ENCODE measurements at places on chromosomes 1 and 21.

- no peak for DNase-seq
Observed at GRCh38 chr1:975896-976683, 5.8 kb downstream of the PERM1 start.

- DNase-seq: peak; percentile 70
Observed at GRCh38 chr21:32562426-32562825, 22.9 kb downstream of the TCP10L start.

DNA sequence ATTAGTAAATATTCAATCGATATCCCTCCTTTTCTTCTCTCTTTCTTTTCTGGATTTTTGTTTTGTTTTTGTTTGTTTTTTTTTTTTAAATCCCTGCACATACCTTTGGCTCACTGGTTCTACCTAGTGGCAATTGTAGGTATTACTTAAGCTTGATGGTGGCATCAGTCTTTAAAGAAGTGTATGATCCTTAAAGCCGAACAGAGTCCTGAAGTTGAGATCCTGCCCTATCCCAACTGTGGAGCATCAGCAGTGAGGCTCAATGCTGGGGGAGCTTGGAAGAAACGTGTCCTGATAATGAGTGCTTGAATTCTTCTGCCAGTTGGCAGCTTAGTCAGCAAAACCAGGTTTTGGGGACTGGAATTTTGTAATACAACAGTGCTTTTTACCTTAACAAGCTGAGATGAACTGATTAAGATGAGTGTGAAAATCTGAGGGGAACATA is 60.8 kb downstream of the FASLG start:
- DNase-seq: peak; percentile 13

DNA sequence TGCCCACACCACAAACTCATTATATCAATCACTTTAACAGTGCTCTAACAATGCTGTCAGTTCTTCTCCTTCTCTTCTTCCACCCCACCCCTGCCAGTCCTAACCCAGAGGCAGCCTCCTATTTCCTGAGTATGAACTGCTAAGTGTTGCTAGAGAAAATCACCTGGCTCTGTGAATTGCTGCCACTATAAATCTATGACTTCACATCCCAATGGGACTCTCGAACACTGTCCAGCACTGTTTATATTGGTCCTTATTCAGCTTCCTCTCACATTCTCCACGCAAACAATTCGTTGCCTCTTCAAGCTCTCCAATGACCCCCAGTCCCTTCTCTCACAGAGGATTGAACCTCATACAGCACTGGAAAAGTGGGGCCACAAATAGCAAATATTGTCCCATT is 27.0 kb upstream of the USH2A start:
- DNase-seq: no peak

DNA sequence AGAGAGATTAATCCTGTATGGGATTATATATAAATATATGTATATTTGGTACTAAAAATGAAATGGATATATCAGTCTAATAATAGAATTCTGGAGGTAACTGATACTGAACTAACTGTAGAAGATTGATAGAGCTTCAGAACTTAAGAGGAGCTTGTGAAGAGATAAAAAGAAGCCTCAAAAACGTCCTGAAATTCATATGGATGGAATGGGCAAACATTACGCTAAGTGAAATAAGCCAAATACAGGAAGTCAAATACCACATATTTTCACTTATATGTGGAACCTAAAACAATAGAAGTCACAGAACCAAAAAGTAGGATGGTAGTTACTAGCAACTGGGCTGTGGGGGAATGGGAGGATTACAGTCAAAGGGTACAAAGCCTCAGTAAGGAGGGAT is 36.0 kb upstream of the ADGRL4 start:
- DNase-seq: no peak

- peak; percentile 91 for DNase-seq
Observed at GRCh38 chr1:113456967-113457366, 66.7 kb downstream of the MAGI3 start.
